ENCODE measurements at places on chromosomes 4 and X.

- peak; percentile 82 for DNase-seq
Observed at GRCh38 chr4:42570221-42570620, 86.7 kb downstream of the ATP8A1 start.

DNA sequence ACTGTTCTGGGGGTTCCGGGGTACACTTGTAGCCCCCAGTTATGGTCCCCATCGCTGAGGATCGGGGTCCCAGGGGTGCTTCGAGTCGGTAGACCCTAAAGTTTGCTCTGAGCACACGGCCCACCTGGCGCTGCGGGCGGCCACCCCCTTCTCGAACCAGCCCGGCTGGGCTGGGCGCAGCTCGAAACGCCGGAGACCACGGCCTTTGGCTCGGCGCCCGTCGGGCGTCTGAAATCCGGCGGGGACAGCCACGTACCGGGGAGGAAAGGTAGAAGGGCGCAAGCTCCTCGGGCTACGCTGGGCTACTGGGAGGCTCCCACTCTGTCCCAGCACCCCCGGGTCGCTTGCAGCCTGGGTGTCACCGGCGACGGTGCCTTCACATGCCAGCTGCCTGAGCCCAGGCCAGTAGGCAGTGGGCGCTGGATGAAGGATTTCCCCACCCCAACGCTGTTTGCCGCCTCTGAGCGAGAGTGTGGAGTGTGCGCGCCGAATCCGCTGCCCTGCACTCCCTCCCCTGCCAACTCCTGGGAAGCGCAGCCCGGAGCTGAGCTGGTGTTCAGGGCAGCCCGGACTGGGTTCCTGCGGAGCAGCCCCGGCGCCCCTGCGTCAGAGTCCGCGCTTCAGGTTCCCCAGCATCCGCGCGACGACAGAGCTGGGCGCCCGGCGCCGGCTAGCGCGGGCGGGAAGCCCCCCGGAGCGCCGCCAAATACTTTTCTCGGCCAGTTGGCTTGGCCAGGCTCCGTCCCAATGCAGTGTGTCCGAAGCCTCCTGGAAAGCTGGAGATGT lies 637 bp downstream of the MAMLD1 start:
- peak; percentile 16 for DNase-seq

- no peak for DNase-seq
Observed at GRCh38 chr4:118969359-118969758, 80.7 kb downstream of the SYNPO2 start.

- DNase-seq, result no peak
Observed at GRCh38 chr4:149409555-149409962, 406.1 kb downstream of the IQCM start.

- DNase-seq, result no peak
Observed at GRCh38 chr4:65724973-65725372, 54.7 kb upstream of the EPHA5 start.

GRCh38 chr4:177214935-177215334 lies 94.7 kb upstream of the NEIL3 start:
- no peak for DNase-seq

DNA sequence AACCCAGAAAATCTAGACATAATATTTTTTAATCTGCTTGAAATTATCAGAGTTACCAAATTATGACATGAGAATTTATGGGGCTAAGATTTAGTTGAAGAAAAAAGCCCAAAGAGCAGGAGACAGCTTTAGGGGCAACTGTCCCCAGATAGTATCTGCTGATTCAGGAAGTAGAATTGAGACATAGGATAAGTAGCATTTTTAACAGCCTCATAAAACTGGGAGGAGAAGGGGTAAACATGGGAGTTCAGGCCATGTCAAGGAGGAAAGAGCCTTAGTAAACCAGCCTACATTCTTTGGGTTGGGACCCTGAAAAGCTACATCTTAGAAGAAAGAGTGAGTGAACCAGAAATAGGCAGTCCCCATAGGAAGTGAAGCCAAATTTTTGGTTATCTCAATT lies 9.7 kb upstream of the RAB28 start:
- DNase-seq, result no peak

- DNase-seq, result no peak
Observed at GRCh38 chr4:71355045-71355444, 16.2 kb downstream of the SLC4A4 start.

DNA sequence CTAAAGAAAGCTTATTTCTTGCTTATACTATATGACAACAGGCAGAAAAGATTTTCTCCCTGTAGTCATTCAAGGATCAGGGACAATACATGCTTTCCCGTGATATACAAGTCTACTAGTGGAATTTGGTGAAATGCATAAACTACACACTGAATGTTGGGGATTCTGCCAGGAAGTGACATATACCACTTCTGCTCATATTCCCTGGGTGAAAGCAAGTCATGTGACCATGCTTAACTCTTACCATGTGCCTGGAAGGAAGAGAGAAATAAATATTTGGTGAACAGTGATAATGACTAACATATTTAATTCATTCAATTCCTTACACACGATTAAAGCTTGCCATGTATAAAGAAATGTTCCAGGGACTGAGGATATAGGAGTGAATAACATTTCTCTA lies 534.6 kb downstream of the PPARGC1A start:
- DNase-seq, result no peak

- DNase-seq, result no peak
Observed at GRCh38 chr4:182748949-182749348, 168.2 kb downstream of the DCTD start.

GRCh38 chrX:31212856-31213748 lies 141.3 kb upstream of the FTHL17 start:
- DNase-seq, result no peak

GRCh38 chr4:169330811-169331210 lies 60.1 kb upstream of the SH3RF1 start:
- DNase-seq, result no peak

GRCh38 chr4:68342134-68342533 lies 7.8 kb downstream of the YTHDC1 start:
- DNase-seq, result no peak

GRCh38 chr4:153564630-153565525 lies 98.7 kb downstream of the TMEM131L start:
- DNase-seq, result no peak

DNA sequence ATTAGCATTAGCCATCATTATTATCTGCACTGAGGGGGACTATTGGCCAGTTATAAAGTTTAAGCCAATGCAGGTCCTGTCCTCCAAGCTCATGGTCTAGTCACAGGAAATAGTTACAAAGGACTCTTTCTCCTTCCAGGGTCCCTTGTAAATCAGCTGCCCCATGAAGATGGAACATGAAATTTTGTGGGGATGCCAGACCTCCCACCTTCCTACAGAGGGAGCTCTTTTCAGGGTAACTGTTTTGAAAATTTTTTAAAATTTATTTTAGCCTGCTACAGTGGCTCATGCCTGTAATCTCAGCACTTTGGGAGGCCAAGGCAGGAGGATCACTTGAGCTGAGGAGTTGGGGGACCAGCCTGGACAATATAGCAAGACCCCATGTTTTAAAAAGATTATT lies 124.4 kb upstream of the SLC34A2 start:
- DNase-seq, result no peak

DNA sequence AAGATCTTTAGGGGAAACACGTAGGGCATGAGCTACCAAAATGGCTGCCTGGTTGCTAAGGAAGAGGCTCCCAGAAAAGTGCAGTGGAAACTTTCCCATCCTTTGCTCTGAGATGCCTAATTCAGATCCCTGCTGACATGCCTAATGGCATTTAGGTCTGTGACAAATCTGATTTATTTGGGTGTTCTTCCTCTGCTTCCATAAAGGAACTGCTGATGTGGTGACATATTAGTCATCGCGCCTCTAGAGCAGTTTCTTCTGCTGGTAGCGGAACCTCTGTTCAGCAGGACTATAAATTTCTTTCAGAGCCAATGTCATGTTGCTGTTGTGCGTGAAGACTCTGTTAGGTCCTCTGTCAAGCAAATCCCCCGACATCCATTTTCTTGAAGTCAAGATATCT lies 310.0 kb downstream of the PDHA2 start:
- DNase-seq, result no peak

DNA sequence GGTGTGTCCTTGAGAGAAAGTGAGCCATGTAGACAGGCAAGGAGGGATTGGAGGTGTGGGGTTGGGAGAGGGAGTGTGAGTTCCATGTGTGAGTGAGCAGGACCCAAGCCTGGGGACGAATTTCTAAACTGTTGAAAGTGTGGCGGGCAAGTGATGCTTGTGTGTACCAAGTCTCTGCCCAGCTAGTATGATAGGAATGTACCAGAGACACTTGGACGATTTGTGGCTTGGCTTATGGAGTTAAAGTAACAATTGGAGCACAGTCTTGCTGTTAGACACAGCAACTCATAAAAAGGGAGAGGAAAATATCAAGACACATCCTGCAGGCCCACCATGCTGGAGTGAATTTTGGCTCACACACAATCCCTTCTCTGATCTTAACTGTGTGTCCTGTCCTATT lies 8.5 kb downstream of the PTTG2 start:
- DNase-seq, result no peak

DNA sequence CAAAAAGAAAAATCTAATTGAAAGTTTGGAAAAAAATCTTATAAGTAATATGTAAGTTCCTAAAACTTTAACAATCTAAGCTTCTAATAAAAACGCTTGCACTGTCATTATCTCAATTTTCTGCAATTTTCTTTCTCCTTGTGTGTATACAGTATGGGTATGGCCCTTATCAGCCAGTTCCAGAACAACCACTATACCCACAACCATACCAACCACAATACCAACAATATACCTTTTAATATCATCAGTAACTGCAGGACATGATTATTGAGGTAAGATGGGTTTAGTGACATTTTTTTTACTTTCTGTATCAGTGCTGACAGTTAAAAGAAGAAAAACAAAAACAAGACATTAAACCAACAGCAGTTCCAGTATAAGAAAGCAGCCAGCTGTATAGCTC lies 4.9 kb downstream of the STATH start:
- no peak for DNase-seq

GRCh38 chr4:25123236-25123635 lies 37.0 kb downstream of the SEPSECS start:
- DNase-seq, result no peak

GRCh38 chr4:15233264-15233597 lies 194.6 kb upstream of the C1QTNF7 start:
- peak; percentile 36 for DNase-seq

GRCh38 chrX:38610849-38611248 lies 49.5 kb downstream of the TSPAN7 start:
- DNase-seq, result no peak

DNA sequence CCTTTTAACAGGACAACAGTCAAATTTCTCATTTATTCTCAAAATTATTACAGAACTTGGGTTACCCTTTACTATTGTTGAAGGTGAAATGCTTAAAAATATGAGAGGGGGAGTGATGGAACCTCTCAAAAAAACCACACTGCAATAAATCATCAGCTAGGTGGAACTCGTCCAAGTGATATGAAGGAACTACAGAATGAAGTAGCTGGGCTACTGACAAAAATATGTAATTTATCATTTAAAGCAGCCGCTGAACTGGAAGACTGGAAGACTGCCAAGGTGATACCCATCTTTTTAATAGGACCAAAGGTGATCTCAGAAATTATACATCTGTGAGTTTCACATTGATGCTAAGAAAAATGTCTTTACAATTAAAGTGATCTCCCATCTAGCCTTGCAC lies 597.7 kb upstream of the TENM3 start:
- no peak for DNase-seq

GRCh38 chr4:10673817-10674369 lies 10.7 kb downstream of the CLNK start:
- no peak for DNase-seq

DNA sequence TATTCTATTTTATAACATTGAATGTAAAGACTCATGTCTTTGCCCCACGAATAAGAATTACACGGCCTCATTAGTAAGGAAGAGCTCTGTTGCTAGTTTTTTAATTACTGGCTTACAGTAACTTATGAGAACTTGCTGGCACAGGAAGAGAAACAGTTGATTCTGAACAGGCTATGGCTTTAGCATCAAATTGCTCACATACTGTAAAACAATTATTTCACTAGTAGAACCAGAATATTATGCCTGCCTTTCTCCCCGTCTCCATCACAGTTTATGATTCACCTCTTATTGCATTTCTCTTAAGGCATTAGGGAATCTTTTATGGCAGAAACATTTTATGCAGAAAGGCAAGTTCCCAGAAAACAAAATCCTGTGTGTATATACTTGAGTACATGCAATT lies 126.1 kb downstream of the SPRY1 start:
- no peak for DNase-seq

GRCh38 chr4:156190615-156191014 lies 236.9 kb upstream of the CTSO start:
- no peak for DNase-seq

DNA sequence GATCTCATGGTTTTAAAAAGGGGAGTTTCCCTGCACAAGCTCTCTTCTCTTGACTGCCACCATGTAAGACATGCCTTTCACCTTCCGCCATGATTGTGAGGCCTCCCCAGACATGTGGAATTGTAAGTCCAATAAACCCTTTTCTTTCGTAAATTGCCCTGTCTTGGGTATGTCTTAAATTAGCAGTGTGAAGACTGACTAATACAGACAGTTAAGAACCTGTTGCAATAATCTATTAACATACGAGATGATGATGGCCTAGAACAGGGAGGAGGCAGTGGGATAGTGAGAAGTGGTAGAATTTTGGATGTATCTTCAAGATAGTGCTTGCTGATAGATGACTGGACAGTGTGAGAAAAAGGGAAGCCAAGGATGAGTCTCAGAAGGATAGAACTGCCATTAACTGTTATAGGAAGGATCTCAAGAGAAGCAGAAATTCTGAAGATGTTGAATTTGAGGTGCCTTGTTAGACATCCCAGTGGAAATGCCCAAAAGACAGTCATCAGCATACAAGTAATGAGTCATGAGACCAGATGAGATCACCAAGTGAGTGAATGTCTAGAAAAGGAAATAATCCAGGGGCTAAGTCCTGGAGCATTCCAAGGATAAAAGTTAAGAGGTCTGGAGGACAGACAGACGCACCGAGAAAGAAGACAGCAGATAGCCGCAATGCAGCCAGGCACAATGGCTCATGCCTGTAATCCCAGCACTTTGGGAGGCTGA lies 38.8 kb upstream of the UGDH start:
- DNase-seq, result no peak

DNA sequence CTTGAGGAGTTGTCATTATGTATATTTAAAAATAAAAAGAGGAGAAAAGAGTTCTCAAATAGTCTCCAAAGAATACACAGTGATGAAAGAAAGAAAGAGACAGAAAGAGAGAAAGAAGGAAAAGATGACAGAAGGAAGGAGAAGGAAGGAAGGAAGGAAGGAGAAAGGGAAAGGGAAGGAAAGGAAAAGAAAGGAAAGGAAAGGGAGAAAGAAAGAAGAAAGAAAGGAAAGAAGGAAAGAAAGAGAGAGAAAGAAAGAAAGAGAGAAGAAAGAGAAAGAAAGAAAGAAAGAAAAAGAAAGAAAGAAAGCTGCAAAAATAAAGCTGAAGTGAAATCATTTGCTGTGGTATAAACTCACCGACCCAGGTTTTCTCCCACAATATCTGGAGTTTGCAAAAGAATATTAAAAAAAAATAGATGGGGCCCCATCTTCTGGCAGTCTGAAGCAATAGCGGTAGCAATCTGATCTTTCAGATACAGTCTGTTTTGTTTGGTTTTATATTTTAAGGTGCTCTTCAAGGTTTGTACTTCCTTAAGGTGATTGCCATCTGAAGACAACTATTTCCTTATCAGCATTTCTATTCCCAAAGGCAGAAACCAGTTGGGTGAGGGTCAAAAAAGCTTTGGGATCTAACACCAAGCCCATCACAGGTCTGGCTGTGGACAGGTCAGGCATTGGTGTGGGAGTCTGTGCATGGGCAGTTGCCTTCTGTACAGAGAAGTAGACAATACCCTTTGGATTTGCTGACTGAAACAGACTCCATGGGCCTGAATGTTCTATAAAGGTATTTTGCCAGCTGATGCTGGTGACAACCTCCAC lies 160.4 kb downstream of the CPEB2 start:
- no peak for DNase-seq
